ENCODE measurements at places on chromosomes 12 and 14.
A peak's percentile ranks its signal among the peaks of the same experiment; 100 is the strongest.

GRCh38 chr12:112130441-112130998 lies 5.2 kb downstream of the TRAFD1 start:
- no peak for DNase-seq

- DNase-seq, result no peak
Observed at GRCh38 chr12:51357374-51358047, 11.0 kb upstream of the CELA1 start.

DNA sequence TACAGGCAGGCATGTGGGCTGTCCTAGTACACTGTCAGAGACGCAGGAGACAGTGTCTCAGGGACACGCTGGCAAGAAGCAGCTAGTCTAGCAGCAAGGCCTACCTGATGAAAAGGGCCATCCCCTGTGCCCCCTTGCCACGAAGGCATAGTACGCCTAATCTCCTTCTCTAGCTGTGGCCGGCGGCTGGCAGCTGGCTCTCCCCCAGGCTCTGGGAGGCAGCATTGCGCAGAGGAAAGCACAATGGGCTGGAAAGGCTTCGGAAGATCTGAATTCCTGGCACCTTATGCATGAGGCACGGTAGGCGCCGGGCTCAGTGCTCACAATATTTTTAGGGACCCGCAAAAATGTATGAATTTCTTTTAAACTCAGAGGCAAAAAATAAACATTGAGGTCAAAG lies 16.0 kb upstream of the PLEKHH1 start:
- peak; percentile 27 for DNase-seq

DNA sequence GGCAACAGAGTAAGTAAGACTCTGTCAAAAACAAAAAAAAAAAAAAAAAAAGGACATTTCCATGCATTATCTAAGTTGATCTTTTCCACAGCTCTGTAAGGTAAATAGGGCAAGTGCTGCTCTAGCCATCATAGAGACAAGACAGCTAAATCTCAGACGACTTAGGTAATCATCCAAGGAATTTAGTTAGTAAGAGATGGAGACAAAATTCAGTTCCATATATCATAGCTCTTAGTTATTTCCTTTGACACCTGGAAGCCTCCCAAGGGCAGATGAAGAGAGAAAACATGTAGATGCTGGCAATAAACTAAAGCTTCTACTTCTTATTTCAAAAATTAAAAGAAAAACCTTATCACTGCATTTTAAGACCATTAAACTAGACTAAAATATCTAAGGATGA lies 48.7 kb downstream of the ST8SIA1 start:
- no peak for DNase-seq

- DNase-seq, result no peak
Observed at GRCh38 chr12:129564768-129565167, 339.1 kb downstream of the TMEM132D start.

DNA sequence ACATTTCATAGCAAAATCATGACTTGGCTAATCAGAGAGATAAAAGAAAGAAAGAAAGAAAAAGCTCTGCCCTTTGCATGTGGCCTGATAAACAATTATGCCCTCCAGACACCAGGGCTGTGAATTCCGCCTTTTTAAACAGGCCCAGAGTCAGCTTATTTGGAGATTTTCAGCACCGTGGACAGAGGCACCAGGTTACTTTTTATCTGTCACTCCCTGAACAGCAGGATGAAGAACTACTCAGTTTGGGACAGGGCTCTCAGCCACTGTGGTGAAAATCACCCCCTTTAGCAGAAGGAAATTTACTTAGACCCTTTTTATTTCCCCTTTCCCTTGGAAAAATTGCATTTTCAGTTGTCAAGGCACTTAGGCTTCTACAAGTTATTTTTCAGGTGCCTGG lies 359.9 kb downstream of the NRXN3 start:
- DNase-seq, result no peak

GRCh38 chr12:109962398-109962797 lies 33.8 kb downstream of the GIT2 start:
- no peak for DNase-seq

DNA sequence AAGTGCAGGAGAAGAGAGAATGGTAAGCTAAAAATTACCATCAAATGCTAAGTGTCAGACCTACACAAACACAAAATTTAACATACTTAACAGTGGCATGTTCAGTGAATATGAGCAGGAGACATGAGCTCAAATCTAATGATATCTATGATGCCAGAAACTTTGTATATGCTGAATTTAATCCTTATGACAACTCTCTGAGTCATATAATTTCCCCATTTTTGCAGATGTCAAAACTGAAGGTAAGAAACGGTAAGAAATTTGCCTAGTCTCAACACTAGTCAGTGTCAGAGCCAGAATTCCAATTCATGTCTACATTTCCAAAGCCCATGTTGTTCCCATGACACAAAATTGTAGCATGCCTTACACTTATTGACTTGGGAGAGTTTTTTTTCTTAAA lies 375.8 kb downstream of the APAF1 start:
- no peak for DNase-seq

- DNase-seq, result no peak
Observed at GRCh38 chr12:69275471-69275891, 36.1 kb downstream of the CPSF6 start.

DNA sequence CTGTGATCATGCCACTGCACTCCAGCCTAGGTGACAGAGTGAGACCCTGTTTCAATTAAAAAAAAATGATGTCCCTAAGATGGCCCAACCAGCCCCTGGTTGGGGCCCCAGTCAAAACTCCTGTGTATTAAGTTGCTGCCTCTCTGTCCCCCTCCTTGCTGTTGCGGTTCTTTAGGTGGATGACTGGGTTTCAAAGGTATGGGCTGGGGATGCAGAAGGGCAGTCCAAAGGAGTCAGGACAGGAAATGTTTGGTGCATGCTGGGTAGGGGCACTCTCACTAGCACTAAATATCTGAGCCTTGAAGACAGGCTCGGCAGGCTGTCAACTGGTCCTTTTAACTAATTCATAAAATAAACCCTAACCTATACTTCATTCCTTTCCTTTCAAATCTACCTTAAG lies 12.0 kb upstream of the PIP4K2C start:
- no peak for DNase-seq

GRCh38 chr14:77087631-77088030 lies 10.4 kb upstream of the CIPC start:
- no peak for DNase-seq

GRCh38 chr14:104339829-104340228 lies 201.4 kb downstream of the KIF26A start:
- no peak for DNase-seq

DNA sequence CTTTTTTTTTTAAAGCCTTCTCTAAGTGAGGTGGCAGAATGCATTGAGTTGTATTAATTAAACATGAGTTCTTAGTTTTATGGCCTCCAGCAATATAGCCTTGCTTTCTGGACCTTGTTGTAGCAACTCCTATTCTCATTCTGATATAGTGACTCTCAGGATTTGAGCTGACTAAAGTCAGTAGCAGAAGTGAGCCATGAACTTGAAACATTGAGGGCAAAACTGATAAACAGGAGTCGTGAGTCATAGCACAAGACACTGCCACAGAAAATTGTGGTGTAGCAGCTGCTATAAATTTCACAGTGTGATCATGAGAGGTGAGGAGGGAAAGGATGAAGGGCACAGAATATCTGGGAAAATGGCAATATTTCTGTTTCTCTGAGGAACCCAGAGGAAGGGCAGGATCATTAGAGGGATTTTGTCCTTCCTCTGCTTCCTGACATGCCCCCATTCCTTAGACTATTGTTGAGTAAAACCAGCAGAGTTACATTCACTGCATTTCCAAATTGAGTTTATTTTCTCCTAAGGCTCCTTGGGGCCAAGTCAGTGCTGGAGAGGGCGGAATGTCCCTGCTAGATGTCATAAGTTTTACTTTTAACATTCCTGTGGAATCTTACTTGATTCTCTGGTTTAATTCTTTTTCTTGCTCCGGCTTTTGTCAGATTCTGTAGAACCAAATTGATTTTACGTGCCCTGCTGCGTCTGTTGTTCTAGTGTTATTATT lies 7.5 kb downstream of the KLRG1 start:
- DNase-seq, result no peak

DNA sequence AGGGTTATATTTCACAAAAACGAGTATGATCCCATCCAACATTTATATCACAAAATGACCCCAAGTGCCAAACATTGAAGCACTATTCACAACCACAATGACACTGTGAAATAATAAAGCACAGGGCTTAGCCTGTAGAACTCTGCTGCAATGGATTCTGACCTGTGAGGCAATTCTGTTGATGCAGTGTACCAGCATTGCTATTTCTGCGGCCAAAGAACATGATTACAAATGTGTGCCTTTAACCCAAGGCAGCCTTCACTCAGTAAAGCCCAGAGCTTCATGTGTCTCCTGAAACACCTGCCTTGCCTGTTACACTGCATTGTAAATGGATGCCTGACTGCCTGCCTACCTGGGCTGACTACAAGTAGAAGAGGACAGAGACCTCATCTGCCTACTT lies 158.0 kb downstream of the PPM1H start:
- no peak for DNase-seq

DNA sequence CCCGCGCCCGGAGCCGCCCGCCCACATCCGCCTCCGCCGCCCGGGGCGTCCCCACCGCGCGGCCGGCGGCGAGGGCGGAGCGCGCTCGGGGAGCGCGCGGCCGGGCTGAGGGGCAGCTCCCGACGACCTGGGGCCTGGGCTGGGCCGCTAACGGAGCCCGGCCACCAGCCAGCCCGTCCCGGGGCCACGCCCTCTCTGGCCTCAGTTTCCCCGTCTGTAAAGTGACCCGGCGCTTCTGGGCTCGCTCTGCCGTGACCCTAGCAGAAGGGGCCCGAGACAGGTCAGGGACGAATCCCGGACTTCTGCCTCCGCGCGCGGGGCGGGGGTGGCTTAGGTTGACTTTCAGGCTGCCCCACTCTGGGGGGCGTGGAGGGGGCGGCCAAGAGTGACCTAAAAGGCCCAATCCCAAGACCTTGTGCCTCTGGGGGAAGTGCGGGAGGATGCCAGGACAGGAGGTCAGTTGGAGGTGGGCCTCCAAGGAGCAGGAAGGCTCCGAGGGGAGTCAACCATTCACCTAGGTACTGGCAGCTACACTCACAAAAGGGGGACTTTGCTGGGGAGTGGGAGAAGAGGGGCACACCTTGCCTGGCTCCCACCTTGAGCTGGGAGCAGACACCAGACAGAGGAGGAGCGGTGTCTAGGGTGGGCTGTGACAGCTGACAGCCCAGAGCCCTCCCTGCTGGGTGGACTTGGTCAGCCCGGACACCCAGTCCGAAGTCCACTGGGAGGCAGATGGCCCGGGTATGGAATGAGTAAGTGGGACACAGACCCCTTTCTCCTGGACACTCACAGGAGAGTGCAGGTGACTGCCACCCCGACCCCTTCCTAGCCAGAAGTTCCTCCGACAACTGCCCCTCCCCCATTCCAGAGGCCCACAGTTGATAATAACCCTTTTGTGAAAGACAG lies 486 bp upstream of the AKT1 start:
- peak; percentile 64 for DNase-seq

GRCh38 chr12:71415336-71416231 lies 24.0 kb upstream of the LGR5 start:
- DNase-seq, result no peak

- no peak for DNase-seq
Observed at GRCh38 chr14:82366803-82367202, 833.1 kb upstream of the SEL1L start.

DNA sequence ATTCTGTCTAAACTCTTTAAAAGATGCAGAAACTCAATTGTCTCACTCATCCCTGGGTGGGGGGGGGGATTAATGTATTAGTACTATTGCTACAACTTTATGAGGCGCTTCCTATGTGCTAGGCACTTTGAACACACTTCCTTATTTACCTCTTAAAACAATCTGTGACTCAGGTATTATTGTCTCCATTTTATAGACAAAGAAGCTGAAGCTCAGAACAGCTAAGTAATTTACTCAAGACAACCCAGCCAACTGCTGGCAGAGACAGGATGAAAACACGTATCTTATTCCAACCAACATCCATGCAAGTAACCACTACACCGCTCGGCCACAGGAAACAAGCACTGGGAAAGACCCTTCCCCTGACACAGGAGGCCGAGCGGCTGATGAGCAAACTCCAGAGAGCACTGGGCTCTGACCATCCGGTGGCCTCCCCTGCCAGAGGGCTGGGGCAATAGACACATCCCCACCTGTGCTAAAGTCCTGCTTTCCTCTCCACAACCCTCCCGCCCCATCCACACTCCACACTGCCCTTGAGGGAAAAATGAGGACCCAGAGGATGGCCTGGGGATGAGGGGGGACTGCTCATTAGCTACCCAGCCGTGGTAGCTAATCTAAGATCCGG lies 244.2 kb downstream of the DPF3 start:
- DNase-seq, result no peak

DNA sequence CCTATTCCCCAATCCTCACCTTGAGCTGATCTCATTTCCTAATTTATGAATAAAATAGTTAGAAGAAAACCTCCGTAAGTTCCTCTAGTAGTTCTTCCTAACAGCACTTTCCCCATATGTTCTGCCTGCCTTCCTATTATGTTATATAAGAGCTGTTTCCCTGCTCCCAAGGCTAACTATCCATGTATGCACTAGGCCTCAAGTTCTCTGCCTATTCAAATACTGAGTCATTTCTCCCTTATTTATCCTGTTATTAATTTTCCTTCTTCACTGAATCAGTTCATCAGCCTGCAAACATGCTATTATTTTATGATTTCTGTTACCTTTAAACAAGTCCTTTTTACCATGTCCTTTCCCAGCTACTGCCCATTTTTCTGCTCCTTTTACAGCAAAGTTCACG lies 164.1 kb downstream of the EPS8 start:
- no peak for DNase-seq

DNA sequence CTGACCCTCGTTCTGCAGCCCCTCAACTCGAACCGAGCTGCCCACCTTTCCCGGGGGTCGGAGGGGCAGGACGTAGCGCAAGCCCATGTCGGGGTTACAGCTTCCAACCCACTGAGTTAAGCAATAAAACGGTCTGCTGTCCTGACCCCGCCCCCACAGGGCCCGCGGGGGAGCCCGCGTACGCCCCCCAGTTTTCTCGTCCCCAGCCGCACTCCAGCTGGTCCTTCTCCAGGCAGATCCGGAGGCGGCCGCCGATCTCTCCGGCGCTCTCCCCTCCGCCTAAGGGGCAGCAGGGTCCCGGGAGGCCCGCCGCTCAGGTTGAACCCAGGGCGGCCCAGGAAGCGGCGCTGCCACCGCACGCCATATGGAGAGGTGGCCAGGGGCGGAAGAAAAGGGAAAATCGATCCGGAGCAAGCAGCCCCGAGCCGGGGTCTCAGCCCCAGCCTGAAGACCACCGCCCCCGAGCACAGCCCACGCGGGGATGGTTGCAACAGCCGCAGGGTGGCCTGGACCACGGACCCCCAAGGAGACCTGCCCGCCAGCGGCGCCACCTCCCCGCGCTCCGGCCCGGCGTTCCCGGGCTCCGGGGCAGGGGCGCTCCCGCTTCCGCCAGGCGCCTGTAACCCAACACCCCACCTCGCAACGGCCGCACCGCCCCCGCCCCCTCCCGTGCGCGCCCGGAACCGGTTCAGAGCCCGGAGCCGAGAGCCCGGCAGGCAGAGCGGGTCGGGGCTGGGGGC lies 760 bp downstream of the ACTN1 start:
- peak; percentile 90 for DNase-seq

- DNase-seq, result no peak
Observed at GRCh38 chr12:52078276-52078675, 1.2 kb upstream of the SMIM41 start.

All from right cardiac atrium (tissue), 5 donors.